ENCODE measurements at places on chromosomes 6 and 20.

GRCh38 chr6:68915586-68915985 is 280.5 kb downstream of the ADGRB3 start:
- DNase-seq = no peak

DNA sequence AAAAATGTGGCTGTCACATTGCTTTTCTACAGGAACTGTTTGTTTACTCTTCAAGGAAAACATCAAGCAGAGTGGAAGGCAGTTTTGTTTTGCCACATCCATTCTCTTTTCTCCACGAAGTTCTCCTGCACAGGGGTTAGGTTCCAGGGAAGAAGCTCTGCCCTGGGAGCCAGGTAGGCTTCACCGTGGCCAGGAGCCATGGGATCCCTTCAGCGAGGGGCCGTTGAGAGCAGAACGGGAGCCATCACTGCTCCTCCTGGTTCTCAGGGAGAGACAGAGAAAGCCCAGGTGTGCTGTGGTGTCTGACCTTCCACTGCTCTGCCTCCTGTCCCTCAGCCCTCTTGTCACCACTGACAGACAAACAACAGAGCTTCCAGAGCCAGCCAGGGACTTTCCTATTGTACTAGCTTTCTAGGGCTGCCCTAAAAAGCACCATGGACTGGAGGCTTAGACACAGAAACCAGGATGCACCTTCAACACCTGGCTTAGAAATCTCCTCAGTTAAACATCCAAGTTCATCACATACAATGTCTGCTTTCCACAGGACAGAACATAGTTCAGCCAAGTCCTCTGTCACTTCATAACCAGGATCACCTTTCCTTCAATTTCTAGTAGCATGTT is 75.6 kb upstream of the SLC22A23 start:
- no peak for DNase-seq

DNA sequence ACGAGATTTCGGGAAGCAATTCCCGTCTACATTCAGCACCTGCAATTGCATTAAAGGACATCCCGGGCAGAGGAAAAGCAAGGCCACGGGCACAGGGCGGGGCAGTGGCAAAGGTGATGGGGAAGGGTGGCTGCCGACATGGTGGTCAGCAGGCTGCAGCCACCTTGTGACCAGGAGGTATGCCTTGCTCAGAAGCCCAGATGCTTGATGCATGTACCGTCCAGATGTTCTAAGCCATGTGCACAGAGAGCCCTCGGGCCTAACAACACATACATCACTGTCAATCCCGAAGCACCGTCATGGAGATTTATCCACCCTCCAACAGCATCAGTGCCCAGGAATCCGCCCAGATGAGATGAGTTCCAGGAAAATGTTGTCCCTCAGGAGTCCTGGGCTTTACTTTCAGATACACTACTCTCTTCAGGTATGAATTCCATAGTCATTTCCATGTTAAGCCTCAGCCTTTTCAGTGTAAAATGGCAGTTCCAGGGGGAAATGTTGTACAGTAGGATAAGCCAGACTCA is 77.8 kb upstream of the FRMD1 start:
- DNase-seq = no peak

DNA sequence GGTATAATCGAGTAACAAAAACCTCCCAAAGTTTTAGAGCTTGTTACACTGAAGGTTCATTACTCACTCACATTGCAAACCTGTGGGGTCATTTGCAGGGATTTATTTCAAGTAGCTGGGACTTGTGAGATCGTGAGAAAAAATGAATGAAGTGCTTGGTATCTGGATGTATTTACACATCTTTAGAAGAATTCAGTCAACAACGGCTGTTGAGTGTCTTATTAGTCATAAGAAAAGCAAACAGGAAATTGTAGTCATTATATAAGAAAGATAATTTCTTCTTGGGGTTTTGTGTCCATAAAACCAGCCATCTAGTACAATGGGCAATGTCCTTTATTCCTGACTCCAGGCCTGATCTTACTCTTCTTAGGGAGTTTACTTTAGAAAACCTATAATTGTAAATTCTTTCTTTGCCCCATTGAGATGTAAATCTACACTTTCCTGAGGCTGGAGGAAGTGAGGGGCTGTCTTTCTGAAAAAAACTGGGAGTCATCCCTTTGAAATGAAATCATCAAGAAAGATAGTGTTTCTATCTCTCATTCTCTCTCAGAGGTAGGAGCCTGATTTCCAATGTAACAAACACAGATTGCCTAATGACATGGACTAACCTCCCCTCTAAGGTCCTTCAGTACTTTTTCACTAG is 202.5 kb upstream of the ASCC3 start:
- DNase-seq = no peak

- DNase-seq = peak; percentile 56
Measured at GRCh38 chr20:23049201-23050075, at the start of gene THBD. Gene THBD (minus strand): TSS chr20:23049672. CDS start chr20:23049504, 168 bp downstream.

GRCh38 chr20:49591217-49591865 is 23.4 kb upstream of the PTGIS start:
- DNase-seq = no peak

GRCh38 chr20:6786548-6786947 is 19.1 kb downstream of the BMP2 start:
- no peak for DNase-seq

- no peak for DNase-seq
Measured at GRCh38 chr6:157716251-157716995, 106.6 kb upstream of the SNX9 start.

GRCh38 chr6:151434369-151434768 is 17.6 kb downstream of the RMND1 start:
- DNase-seq = no peak

Measured in transverse colon (tissue), 4 donors.